ENCODE measurements at places on chromosomes 3 and 15.
A peak's percentile ranks its signal among the peaks of the same experiment; 100 is the strongest.

DNA sequence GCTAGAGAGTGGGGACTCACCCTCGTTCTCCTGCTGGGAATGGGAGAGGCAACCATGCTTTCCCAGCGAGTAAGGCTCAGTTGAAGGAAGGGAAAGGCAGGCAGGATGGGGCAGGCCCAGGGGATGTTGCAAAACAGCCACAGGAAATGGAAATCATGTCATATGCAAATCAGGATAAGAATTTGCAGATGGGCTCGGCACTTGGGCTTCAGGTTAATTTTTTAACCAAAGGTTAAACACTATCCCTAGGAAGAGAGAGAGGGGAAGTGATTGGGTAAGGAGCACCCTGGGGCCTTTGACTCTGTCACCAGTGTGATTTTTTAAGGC, 14.6 kb upstream of the PLA2G4E start:
- DNase-seq: no peak

DNA sequence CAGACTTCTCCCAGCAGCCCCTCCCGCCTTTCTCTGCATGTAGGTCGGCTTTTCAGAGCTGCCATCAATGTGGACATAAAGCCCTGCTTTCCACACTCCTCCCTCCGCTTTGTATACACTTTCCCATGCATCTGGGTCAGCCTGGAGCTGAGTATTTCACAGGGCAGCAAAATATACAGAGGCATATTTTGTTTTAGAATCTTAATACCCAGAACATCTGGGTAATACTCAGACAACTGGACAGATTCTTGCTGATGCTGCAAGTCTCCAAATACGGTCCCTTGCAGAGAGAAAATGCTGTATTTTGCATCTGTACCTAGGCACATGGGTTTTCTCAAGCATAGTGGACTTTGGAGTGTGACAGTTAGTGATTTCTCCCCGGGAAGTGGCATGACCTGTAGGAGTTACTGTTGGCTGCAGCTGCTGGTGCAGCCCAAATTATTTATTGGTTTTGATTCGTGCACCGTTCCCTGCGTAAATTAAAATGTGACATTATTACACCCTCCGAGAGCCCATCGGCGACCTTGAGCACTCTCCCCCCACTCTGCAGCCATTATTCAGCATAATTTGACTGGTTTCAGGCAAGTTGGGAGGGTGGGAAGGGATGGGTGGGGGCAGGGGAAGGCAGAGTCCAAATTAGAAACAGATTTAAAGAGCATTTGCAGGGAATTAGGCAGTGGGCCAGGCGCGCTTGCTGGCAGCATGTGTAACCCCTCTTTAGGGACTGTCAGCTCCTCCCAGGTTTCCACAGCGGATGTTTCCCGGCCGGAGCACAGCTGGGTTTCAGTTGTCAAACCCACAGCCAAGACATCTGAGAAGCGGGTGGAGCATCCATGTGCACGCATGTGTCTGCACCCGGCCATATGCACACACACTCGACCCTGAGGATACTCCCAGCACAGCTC, 100.8 kb downstream of the CPN2 start:
- DNase-seq: peak; percentile 89

GRCh38 chr15:100772478-100772877, 107.2 kb upstream of the ALDH1A3 start:
- no peak for DNase-seq

DNA sequence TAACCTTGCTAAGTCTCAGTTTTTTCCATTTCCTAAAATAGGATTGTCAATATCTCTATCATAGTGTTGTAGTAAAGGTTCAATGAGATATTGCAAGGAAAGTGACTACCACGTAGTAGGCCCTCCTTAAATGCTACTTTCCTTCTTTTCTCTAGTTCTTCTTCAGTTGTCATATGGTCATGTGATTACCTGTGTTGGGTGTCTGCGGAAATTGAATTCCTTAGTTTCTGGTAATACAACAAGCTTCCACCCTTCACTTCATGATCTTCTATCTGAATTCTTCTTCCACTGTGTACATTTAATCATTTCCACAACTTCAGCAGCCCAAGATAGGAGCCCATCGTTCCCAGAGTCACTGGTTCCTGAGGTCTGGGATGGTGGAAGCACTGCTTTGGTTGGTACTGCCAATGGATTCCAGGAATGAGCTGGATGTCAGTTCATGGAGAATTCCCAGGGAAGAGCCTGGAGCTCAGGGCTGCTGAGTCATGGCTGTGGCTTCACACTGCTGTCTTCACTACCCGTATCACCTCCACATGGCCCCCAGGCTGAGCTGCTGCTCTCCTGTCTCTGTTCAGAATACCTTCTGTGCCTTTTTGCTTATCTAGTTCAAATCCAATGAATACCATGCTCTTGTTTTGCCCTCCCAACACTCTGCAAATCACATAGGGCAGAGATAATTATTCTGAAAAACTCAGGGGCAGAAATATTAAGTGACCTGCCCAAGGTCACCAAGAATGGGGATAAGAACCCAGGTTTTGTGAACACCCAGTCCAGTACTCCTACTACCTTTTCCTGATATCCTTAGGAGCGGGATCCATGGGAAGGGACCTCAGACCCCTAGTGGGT, 98.6 kb downstream of the RPL39L start:
- no peak for DNase-seq

GRCh38 chr3:188580659-188581058, 426.7 kb downstream of the LPP start:
- no peak for DNase-seq

GRCh38 chr15:38294126-38294525, 41.5 kb downstream of the SPRED1 start:
- no peak for DNase-seq

DNA sequence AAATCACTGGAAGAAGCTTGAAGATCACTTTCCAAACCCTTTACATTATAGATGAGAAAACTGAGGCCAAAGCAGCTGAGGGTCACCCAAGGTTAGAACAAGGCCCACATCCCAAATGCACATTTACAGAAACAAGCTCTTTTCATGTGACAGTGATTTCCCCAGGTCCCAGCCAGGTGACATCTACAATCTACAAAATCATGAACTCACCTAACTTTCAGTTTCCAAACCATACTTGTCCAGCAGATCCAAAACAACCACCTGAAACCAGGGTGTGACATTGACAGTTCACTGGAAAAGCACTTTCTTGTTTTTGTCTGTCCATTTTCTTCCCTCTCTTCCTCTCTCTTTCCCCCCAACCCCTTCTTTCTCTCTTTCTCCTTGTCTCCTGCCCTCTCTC, 132.2 kb upstream of the PRICKLE2 start:
- no peak for DNase-seq

- no peak for DNase-seq
Measured at GRCh38 chr3:49530701-49531100, 23.6 kb upstream of the BSN start.

- DNase-seq: no peak
Measured at GRCh38 chr3:44984335-44984734, 8.3 kb downstream of the EXOSC7 start.

GRCh38 chr3:127820826-127821313, 1.4 kb downstream of the MGLL start:
- no peak for DNase-seq

DNA sequence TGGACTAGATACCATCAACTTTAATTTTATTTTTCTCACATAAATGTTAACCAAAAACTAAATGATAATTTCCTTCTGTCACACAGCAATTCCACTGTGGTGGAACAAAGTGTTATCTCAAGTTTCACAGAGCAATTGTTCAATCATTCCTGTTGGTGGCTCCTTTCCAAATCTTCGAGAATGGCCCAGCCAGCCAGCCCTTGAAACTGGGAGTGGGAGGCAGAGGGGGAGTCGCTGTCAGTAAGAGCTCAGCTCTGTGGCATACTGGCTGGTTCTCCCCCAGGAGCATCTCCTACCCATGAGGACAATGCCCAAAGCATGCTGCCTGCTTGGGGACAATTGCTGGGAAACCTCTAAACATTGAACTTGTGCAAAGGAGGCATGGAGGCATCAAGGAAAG, 47.7 kb downstream of the MECOM start:
- no peak for DNase-seq
